ENCODE measurements at places on chromosomes 7 and 10.

- DNase-seq = no peak
Observed at GRCh38 chr10:124035928-124036558, 57.4 kb downstream of the CHST15 start.

- no peak for DNase-seq
Observed at GRCh38 chr7:157394246-157395191, 57.7 kb downstream of the DNAJB6 start.

DNA sequence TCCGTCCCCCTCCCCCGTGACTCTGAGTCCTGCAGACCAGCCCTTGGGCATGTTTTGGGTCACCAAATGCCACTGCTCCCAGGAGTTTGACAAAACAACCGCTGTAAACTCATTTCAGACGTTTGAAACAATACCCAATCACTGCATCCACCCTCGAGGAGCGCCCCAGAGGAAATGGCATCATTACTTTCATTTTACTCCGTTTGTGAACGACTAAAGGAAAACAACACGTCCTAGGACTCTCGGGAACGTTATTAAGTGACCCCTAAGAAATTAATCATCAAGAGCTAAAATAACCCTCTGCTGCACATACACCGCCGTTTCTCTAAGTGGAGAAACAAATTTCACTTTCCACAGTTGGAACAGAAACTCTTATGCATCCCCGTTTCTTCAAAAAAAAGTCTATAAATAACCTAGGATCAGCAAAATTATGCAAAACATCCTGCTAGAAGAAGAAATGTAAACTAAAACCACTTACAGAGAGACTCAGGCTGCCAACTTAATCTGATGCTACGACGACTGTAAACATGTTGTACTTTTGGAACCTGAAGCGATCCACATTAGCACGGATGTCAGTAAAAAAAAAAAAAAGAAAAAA is 109.9 kb upstream of the EFCAB10 start:
- DNase-seq = no peak

- peak; percentile 75 for DNase-seq
Observed at GRCh38 chr7:73606801-73607691, 17.3 kb downstream of the MLXIPL start.

DNA sequence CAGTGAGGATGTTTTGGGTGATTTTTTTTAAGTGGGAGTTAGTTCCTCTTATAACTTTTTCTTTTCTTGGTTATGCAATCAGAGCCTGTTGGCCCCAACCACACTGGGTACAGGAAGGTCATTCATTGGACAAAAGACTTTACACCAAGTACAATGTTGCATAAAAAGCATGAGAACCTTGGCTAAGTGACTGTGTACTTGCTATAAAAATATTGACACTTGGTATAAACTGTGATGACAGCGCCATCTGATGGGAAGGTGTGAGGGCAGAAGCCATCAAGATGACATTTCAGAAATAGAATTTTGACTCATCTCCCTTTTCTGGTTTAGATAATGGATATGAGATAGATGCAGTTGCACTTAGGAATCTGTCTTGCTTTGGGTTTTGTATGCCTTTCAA is 126.4 kb upstream of the CCDC6 start:
- DNase-seq = peak; percentile 16

GRCh38 chr10:97701438-97702069 is 12.0 kb upstream of the MARVELD1 start:
- DNase-seq = no peak

DNA sequence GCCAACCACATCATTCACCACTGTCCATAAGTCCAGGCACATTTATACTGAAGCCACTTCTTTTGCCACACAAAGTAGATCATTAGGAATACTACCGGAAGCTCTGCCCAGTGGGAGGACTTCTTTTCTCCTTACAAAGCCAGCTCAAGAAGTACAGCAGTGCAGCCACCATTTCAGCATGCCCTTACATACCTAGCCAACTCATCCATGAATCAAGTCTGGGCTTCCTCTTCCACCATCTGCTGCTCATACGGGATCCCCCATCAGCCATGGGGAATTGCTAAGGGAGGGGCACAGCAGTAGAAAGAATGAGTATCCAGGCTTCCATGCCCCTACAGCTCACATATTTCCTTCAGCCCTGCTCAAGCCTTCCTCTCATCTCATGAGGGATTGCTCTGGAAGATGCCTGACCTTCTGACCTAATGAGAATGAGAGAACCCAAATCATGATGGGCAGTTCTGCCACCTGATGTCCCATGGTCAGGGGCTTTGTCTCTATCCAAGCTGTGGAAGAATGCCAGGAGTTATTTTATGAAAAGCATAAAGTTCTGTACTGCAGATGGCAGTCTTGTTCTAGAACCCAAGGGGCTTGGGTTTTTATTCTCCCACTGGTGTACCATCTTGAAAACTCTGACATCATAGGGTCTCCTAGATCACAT is 39.5 kb downstream of the ACSM6 start:
- DNase-seq = no peak

GRCh38 chr10:5752301-5752871 is 60.8 kb downstream of the GDI2 start:
- DNase-seq = no peak

GRCh38 chr10:14481752-14482151 is 151.0 kb upstream of the FRMD4A start:
- no peak for DNase-seq
